ENCODE measurements at places on chromosomes 3 and 15.

DNA sequence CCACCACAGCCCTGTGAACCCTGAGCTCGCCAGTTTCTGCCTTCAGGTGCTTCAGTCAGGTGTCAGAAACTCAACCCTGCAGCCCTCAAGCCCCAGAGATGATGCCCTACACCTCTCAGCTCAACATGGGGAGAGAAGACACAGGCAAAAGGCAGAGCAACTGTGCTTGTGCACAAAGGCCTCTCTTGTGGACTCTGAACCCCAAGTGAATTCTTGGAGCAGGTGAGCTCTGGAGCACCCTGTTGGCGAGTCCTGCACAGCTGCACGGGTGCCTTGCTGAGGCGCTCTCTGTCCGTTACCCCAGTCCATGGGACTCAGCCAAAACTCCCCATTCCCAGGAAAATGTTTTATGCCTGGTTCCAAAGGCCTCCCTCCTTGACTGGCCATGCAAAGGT lies 197.0 kb downstream of the KLF13 start:
- no peak for DNase-seq

DNA sequence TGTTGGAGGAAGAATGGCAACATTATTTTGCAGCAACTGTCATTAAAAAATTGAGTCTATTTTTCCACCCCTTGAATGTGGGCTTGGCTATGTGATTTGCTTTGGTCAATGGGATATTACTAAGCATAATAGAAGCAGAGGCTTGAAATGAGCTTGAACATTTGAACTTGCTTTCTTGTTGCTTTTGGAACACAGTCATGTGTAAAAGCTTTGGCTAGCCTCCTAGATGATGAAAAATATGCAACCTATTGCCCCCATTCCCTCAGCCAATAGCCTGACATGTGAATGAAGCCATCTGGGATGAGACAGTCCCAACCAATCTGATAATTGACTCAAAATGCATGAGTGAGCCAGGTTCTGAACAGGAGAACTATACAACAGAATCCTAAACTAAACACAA lies 78.4 kb downstream of the PLSCR2 start:
- DNase-seq = no peak

- DNase-seq = no peak
Observed at GRCh38 chr15:101104141-101104540, 147.7 kb downstream of the CHSY1 start.

GRCh38 chr3:57855943-57856342 lies 99.8 kb downstream of the SLMAP start:
- DNase-seq = no peak

DNA sequence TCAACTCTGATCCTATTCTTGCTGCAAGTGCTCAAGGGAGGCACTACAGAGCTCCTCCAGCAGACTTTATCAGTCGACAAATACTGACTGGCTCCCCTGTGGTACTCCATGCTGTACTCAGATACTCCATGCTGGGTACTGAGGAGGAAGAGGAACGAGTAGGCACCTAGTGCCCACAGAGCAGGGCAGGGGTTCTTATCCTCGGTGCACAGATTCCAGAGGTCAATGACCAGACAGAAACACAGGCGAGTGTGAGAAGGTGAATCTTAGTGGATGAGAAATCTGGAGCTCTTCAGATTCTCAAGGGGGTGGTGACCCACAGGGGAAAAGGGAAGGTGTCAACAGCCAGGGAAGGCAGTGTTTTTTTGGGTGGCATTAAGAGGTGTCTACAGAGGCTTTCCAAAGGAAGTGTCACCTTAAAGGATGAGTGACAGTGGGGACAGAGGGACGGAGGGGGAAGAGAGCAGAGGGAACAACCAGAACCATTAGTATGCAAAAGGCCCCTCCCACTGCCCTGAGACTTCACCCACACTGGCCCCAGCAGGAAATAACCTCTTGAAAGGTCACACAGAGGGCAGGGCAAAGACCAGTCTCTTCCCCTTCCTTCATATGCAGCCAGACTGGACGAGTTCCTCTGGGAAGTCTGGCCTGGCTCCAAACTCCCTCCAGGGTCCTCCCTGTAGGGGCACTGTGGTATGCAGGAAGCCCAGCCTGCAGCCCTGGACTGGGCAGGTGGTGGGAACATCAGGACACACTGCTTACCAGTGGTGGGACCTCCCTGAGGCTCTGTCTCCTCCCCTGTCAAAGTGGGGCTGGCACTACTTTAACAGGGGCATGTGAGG lies 27.5 kb downstream of the CCDC12 start:
- no peak for DNase-seq

DNA sequence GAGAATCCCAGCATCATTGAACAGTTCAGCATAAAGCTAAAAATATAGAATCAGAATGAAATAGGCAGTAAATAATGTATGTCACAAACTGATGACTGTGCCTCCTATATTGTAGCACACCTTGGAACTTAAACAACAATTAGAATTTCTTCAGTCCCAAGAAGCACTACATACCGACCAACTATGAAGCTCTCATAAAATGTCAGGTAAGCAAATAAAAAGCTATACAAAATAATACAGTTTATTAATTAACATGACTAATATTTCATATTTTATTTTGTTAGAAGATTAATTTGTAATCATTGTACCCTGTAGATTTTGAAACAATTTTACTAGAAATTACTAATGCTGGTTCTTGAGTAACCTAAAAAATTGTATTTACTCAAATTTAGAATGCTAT lies 85.1 kb upstream of the GK5 start:
- no peak for DNase-seq

DNA sequence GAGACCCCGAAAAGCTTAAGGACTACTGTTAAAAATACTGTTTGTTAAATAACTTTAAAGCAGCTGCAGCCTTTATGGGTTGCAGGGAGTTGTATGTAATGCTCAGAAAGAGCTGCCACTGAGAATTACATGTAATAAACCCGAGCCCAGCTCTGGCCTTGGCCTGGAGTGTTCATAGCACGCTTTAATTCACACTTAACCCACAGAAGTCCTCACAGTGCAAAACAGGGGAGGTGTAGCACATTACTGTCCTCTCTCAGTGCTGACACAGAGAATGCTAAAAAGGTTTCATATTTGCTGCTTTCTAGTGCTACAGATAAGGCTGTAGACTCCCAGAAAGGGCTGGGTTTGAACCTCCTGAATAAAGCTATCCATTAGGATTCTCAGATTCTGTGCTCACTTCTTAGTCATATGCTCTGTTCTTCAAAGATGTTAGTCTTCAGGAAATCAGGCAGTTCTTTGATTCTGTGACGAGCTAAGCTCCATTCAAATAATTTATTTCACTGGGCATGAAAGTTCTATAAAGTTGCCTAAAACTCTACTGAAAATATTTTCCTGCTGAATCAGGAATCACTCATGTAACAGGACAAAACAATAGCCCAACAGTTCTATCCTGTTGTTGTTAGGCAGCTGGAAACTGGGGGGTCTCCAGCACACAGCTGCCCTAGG lies 108.0 kb downstream of the SENP2 start:
- no peak for DNase-seq
